Coronary artery (tissue), 2 donors: ENCODE measurements at places on chromosomes 1 and 21.
A peak's percentile ranks its signal among the peaks of the same experiment; 100 is the strongest.

GRCh38 chr21:42644223-42645208 lies 8.9 kb upstream of the PDE9A start:
- no peak for DNase-seq

DNA sequence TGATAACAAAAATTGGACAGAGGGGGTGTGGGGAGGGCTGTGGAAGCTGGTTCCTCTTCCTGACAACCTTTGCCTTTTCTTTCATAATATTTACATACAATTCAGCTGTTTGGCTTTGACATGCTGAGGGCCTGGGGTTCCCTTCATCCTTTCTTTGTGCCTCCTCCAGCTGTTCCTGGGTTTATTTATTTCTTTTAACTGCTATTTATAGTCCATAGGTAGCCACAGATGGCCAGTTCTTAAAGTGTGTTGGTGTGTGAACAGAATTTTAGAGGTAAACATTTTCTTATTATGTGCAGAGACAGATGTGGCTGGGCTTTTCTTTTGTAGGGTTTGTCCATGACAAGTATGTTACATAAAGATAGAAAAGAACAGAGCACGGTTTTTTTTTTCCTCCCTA lies 34.1 kb upstream of the CNIH3 start:
- no peak for DNase-seq

- no peak for DNase-seq
Measured at GRCh38 chr1:164021813-164022212, 537.2 kb upstream of the PBX1 start.

GRCh38 chr1:224456637-224456953 lies 22.0 kb upstream of the WDR26 start:
- no peak for DNase-seq

DNA sequence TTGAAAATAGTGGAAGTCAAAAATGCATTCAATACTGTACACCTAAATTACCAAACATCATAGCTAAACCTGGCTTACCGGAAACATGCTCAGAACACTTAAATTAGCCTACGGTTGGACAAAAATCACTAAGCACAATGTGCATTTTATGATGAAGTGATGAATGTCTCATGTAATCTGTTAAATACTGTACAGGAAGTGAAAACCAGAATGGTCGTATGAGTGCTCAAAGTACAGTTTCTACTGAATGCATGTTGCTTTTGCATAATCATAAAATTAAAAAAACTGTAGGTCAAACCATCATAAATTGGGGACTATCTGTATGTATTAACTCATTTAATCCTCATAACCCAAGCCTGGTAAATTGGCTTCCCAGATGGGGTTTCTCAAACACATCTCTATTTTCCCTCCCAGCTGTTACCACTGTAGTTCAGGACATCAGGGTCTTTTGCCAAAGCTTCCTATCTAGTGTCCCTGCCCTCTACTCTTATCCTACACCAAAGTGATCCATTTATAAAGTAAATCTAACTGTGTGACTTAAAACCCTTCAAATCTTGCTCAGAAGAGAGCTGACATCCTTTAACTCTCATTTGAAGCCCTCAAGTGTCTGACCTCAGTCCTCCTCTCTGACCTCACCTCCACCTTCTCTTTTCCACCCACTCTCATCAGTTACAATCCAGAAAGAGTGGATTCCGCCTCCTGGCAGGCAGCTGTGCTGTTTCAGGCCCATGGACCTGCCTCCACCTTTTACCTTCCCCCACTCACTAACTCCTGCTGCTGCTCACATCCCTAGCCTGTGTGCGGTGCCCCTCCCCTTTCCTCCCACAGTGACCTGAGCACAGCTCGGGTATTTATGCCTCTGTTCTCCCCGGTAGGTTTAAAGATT lies 356.4 kb upstream of the ST6GALNAC5 start:
- DNase-seq = no peak

GRCh38 chr1:46453449-46453848 lies 36.2 kb upstream of the DMBX1 start:
- no peak for DNase-seq

GRCh38 chr1:10494418-10494753 lies 19.6 kb downstream of the PEX14 start:
- no peak for DNase-seq

GRCh38 chr1:204581759-204582158 lies 65.6 kb downstream of the MDM4 start:
- DNase-seq = no peak

GRCh38 chr1:33819290-33819912 lies 44.5 kb upstream of the HMGB4 start:
- DNase-seq = no peak

DNA sequence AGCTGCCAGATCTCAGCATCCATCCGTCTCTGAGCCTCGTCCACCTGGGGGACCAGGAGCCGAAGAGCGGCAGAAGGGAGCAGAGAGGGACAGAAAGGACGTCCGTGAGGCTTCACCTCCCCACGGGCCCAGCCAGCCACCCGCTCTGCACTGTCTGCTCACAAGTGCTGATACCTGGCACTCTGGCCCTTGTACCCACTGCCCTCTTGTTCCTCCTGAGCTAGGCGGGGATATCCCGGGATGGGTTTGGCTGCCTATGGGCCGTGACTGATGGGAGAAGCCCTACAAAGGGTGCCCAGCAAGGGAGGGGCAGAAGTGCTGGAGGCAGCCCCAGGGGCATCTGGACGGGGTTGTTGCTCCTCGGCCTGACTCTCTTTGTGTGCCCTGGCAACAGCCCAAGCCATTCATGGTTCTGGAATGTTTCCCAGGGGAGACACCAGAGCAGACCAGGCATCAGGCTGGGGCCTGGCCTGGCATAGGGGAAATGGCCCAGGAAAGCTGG lies 57.6 kb downstream of the LDLRAD2 start:
- DNase-seq = peak; percentile 91

DNA sequence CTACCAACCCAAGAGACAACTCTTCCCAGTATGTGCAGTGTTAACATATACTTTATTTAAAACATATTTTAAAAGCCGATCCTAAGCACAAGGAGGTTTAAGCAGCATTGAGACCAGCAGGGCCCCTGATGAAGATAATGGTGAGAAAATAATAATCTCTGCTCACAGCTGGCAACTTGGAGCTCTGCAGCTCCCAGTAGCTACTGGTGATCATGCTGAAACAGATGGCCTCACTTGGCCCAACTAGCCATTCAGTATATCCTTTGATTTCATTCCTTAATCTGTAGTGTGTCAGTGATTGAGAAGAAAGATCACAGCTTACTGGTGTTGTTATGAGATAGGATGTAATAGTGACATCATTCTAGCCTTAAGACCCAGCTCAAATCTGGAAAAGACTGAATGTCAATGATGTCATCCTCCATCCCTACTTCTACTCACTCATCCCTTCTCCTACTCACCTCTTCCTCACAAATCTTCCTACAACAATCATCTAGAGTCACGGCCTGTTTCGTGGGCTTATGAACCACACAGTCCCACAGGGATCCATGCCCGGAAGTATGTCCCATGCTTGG lies 817.9 kb downstream of the PLA2G4A start:
- DNase-seq = no peak

- DNase-seq = no peak
Measured at GRCh38 chr1:33501309-33501708, 28.9 kb downstream of the ZSCAN20 start.

DNA sequence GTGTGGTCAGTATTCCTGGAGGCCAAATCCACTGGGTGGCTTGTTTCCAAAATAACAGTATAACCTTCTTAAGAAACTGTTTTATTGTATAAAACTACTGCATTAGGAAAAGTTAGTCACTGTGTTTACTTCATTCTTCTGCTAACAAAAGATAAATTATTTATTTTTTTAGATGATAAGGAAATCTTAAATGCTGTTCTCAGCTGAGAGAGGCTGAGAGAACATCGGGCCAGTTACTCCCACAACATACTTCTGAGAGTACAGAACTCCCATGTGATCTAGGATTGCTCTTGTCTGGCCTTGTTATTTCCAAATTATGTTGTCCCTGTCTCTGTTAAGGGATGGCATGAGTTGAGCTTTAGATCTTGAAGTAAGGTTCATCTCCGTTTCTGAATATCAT lies 96.7 kb upstream of the CXADR start:
- DNase-seq = no peak

DNA sequence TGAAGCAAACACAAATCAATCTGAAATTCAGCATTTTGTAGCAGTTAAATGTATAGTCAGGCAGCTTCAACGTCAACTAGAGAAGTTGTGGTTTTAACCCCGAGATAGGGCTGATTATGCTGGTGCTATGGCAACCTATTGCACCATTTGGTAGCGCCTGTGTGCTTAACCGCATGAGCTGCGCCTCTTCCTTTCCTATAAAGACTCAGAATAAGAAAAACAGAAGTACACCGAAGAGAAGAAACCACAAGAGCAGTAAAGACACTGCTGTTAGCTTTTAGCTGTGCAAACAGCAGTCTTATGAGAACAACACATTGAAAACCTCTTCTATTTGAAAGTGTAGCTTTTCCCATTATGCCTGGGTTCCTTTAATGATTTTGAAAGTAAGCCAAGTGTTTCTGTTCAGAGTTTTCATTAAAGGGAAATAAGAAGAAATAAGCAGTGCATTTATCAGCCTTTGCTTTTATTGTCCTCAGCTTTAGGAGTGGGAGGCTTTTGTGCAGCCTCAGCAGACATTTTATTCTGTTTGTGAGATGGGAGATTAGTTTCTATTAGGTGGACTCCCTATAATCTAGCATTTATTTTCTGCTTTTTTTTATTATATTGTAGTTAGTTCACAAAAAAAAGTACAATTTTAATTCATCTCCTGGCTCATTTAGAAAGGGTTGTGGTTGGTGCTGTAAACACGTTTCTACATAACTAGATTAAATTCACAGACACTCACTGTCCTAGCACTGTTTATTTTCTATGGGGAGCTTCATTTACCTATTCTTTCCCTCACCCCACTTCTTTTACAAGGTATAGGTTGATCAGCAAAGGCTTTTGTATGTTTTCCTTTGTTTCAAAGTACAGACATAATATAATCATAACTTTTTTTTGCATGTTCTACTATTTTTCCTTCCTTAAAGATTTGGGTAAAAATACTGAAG lies 43.3 kb downstream of the PTPRC start:
- no peak for DNase-seq

DNA sequence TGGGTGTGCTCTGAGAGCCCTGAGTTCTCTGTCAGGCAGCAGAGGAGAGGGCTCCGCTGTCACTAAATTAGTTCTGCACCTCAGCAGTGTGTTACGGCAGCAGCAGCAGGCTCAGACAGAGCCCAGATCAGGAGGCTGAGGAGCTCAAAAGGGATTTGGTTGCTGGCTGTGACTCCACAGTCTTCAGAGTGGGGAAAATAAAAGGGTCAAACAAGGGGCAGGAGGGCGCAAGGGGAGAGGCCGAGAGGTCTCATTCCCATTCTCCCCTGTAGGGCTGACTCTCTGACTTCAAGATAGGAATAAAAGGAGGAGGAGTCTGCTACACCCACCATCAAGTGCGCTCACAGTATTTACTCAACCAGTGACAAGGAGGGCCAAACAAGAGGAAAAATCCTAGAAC lies 9.2 kb upstream of the SLC45A3 start:
- DNase-seq = no peak

DNA sequence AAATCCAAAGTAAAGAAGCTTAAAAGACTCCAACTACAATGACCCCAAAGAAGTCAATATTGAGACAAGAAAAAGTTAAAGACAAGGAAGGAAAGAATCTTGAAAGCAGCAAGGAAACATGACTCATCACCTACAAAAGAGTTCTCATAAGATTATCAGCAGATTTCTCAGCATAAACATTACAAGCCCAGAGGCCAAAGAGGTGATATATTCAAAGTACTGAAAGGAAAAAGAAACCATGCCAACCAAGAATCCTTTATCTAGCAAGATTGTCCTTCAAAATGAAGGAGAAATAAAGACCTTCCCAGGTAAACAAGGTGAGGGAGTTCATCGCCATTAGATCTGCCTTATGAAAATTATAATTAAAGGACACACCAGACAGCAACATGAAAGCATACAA lies 49.8 kb downstream of the CSMD2 start:
- DNase-seq = no peak

GRCh38 chr21:41820384-41821080 lies 53.7 kb upstream of the RIPK4 start:
- DNase-seq = no peak

DNA sequence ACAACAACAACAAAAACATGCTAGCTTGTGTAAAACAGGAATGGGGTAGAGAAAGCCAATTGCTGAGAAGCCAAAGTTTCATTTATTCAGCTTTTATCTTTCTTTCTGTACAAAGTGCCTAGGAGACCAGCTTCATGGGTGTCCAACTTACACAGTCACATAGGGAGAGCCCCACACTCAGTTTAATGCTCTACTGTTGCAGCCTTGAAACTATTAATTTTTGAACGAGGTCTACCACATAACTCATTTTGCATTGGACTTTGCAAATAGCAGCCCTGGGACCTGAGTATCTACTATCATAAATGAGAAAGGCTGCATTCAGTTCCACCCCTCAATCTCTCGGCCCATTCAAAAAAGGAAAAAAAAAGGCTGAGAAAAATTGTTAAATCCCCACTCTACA lies 98.8 kb downstream of the ZNF644 start:
- DNase-seq = no peak

DNA sequence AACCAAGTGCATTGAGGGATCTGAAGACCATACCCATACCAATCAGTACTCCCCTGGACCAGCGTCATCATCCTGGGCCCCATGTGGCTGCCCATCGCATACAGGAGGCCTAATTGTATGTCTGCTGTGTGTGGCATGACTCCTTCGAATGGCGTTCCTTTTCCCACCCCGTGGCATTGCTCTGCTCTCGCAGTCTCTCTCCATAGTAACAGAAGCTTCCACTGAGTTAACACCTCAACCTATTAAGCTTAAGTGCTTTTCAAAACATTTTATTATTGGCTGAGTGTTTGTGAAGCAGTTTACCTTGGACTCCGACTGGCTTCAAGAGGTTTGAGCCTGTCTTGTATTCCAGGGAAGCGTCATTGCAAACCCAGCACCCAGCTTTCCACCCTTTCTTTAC lies 187.1 kb upstream of the LMO4 start:
- no peak for DNase-seq

- peak; percentile 55 for DNase-seq
Measured at GRCh38 chr1:228935855-228936727, 200.8 kb downstream of the RHOU start.

DNA sequence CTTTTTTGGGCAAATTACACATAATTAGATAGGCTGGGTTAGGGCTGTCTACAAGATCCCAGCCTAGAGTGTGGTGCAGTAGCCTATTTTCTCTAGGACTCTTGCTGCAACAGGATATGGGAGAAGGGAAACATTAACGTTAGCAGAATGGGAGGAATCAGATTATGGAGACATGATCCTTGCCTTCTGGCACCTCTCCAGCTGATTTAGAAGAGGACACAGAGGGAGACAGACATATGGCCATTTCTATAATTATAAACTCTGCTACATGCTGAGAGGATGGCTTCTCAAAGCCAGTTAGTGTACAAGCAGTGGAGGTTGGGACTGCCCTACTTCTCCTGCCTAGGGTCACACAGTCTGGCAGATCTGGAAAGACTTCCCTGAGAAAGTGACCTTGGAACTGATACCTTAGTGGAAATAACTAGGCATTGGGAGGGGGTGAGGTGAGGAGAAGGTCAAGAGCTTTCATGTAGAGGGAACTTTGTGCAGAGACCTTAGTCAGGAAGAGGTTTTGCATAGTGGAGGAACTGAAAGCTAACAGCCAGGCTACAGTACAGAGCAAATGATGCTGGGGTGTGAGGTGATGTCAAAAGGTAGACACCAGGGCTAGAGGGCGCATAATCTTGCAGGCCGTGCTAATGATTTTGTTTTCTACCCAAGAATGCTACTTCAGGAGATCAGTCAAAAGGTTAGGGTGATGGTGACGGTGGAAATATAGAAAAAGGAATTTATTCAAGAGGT lies 1.2 kb upstream of the CD1D start:
- DNase-seq = no peak
